Progenitor cell of endocrine pancreas (in vitro differentiated cells): ENCODE measurements at places on chromosomes 12 and 14. TPM values are rescaled to one million over a fixed set of nuclear protein-coding genes. Genes with fewer than 3 reads are reported as not detected.

The GAS2L3 gene
- 55.1 and 56.8 TPM in 2 replicates for total RNA-seq

The ATP5MC2 gene
- total RNA-seq: 316 and 327 TPM in 2 replicates

The SLC7A7 gene
- 6.7 and 7.7 TPM in 2 replicates for total RNA-seq

The GLI1 gene
- total RNA-seq: 0.89 and 0.91 TPM in 2 replicates

DNA sequence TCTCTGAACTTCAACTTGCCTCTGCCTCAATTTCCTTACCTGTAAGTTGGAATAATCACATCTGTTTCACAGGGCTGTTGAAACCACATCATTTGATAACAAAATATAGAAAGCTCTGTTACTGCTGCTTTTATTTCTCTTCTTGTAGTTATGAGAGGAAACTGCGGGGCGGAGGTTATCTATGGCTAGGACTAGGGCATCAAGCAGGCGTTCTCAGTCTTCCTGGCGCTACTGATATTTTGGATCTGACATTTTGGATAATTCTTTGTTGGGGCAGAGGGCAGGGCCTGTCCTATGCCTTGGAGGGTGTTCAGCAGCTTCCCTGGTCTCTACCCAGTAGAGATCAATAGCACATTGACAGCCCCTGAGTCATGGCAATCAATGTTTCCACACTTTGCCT, 3.9 kb downstream of the P3H3 start:
- DNase-seq: no peak

DNA sequence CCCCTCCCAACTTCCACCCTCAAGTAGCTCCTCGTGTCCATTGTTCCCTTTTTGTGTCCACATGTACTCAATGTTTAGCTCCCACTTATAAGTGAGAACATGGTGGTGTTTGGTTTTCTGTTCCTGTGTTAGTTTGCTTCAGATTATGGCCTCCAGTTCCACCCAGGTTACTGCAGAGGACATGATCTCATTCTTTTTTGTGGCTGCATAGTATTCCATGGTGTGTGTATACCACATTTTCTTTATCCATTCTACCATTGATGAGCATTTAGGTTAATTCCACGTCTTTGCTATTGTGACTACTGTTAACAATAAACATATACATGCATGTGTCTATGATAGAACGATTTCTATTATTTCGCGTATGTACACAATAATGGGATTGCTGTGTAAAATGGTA, 362.6 kb downstream of the TMTC2 start:
- DNase-seq: no peak

DNA sequence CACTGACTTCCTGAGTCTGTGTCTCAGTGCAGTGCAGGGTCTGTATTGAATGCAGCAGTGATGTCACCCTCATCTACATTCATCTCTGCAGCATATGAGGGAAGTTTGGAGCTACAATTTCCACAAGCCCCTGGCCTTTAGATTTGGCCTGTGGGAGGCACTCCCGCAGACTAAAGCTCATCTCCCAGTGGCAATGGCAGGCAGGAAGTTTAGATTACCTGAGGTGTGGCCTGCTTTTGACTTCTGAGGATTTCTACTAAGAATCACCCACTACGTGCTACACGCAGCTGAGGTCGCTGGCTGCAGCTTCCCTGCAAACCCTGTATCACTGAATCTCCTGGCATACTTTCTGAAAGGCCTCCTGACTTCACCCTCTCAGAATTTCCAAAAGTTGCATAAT, 202.2 kb upstream of the PRKD1 start:
- DNase-seq: no peak
